ENCODE measurements at places on chromosomes 6 and 20.

DNA sequence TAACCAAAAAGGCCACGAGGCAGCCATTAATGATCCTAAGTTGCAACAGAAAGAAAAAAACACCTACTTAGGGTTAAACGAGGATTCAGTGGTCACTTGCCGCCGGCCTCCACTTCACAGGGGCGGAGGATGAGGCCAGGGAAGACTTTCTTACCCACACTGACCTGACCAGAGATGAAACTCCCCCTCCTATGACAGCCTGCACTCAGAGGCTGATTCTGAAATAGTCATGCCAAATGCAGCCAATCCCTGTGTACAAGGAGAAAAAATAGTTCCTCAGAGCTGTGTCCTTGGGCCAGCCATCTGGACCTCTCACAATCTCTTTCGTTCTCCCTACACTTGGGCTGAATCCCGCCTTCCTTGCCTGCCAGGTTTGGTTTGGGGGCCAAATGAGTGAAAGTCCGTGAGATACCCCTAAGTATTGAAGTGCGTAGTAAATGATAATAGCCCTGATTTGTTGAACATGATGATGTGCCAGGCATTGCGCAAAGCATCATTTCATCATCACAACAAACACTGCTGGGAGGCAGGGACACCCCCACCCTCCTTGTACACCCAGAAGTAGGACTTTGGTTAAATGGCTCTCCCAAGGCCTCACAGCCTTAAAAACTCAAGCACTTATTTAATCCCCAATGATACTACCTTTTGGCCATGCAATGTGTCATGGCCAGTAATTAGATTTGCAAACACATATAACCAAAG, 3.2 kb upstream of the IRF4 start:
- DNase-seq: no peak

GRCh38 chr6:158849899-158850806, 31.0 kb upstream of the EZR start:
- peak; percentile 75 for DNase-seq

DNA sequence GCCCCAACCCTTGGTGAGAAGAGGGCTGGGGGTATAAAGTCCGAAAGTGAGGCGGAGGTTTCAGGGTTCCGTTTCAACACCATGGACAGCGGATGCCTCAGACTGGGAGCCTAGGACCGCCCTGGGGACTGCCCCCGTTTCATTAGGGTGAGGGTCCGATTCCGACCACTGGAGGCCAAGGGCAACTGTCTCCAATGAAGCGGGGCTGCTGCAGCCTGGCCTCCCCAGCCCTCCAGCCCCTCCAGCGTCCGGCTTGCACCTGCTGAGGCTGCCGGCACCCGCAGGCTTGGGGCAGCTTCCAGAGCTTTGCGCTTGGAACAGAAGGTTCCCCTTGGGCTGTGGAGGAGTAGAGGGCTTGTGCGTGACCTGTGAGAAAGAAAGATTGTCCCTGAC, 39.9 kb downstream of the YTHDF1 start:
- no peak for DNase-seq

GRCh38 chr6:103784117-103784516, 1075.6 kb downstream of the HACE1 start:
- no peak for DNase-seq

DNA sequence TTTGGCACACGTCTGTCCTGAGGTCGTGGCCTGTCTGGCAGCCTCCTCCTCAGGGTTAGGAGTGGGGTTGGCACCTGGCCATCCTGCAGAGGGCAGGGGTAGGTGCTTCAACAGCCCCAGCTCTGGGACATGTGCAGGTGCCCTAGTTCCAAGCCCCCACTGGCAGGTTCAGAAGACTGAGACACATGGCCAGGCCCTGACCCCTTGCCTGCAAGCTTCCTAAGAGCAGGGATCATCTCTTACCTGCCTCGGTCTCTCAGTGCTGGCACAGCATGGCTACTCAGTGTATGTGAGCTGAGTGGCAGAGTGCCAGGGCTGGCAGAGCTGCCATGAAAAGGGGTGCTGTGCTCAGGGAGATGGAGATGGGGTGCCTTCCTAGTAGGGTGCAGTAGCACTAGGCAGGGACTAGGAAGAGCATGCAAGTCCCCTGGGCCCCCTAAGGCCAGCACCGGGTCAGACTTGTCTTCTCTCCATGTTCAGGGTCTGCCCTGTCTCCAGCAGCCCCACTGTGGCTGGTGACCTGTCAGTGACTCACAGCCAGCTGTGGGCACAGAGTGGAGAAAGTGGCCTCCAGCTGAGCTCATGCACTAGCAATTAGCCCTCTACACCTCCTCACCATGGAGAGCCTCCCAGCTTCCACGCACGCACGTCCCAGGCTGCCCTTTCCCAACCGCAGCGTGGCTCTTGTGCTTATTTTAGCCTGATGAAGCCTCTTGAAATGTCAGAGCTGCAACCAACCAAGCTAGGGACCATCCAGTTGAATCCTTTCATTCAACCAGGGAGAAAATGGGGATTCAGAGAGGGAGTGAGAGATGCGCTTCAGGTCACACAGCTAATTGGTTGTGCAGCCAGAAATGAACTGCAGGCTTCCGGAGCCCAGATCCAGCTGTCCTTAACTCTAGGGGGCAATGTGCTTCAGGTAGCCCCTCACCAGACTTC, 116.6 kb downstream of the MRPL14 start:
- peak; percentile 92 for DNase-seq

DNA sequence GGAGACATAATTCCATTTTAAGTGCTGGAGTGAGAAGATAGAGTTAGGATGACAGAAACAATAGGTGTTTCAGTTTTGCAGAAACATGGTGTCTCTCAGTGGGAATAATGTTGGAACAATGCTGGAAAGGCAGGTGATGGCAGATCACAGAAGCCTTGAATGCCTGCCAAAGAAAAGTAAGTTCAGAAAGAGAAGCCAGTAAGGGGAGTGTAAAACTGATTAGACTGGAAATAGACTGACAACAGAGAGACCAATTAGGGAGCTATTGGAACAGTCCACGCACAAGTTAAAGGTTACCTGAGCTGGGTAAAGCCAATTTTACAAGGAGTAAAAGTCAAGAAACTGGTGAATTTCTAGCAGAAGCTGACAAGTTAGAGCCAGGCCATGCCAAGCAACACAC, 142.9 kb downstream of the TFAP2A start:
- DNase-seq: no peak

DNA sequence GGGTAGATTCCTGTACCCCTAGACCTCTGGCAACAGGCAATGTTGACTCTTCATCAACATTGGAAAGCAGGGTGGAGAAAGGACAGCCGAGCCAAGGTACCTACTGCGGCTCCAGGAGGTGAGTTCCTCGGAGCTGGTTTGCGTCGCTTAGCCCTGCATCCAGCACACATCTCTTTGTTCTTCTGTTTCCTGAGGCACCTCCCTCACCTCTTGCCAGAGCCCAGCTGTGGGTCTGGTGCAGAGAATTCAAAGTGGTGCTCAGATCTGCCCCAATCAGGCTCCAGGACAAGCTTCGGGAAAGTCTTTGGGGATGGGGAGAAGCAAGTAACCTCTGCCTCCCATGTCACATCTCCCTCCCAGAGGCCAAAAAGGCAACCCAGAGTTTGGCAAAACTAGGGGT, 2.2 kb downstream of the KCNG1 start:
- DNase-seq: no peak

GRCh38 chr20:22740829-22741228, 156.5 kb upstream of the FOXA2 start:
- no peak for DNase-seq

DNA sequence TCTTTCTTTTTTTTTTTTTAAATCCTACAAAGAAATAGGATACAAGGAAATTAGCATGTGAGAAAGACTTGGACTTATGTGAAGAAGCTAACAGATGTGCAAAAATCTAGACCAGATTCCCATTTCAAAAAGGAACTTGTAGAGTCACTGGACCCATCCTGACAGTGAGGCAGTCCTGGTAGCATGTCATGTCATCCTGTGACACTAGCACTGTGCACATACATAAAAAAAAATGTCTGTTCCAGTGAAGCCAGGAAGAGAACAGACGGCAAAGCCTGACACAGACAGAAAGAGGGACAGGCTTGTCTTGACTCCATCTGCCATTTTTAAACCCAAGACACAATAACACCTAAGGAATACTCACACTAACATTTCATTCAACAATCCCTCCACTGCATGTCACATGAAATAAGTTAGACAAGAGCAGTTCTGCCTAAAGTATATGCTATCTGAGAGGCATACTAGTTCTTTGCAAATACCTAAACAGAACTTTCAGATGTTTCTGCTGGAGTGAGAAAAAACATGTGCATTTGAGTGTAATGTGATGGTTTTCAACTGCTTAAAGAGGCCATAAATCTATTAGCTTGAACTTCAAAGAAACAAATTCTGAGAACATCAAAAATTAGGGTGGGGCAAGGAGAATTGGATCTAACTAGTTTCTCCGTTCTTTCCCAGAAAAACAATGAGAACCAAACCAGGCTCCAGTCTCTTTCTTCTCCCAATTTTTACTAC, 159.6 kb downstream of the BACH2 start:
- DNase-seq: no peak

DNA sequence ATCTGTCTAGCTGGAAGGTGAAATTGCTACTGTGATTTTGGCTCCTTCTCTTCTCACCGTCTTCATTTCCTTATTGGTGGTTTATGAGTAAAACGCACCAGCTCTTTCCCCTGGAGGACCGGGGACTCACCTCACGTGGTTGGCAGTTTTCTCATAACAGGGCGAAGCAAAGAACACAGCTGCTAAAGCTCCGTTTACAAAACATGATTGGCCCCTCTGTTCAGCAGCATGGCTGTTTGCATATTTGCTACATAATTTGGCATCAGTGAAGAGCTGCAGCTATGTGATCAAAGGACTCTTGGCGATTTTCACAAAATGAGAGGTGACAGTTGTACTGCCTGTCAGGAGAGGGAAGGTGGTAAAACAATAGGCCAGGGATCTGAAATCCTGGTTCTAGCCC, 20.5 kb upstream of the TMEM181 start:
- DNase-seq: peak; percentile 53

DNA sequence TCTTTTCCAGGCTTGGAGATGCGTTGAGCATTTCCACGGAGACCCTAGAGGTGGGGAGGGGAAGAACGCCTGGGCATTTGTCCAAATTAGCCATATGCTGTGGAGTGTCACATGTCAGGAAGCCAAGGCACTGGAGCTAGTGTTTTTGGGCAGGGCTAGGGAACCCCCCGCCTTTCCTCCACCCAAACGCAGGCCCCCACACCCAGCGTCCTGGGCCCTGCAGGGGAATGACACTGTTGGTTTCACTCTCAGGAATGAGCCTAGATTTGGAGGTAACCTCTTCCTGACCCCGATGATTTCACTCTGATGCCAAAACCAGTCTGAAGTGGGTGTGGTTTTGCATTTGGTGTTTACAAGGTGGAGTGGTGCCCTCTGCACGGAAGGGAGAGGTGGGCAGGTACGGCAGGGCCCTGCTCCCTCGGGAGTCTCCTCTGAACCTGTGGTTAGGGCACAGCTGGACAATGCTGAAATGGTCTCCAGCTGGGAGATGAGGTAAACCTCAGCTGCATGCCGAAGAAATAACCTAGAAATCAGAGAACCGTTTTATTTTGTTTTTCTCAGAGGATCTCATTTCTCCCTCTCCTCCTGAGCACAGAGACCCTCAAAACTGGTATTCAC, 29.5 kb downstream of the MTHFD1L start:
- DNase-seq: peak; percentile 6

- no peak for DNase-seq
Measured at GRCh38 chr20:57770852-57771720, 61.3 kb upstream of the PMEPA1 start.

GRCh38 chr6:16487996-16488674, 249.7 kb downstream of the GMPR start:
- DNase-seq: no peak

GRCh38 chr6:17289630-17290061, 8.5 kb downstream of the RBM24 start:
- DNase-seq: no peak

- DNase-seq: no peak
Measured at GRCh38 chr6:148580442-148580841, 166.4 kb upstream of the UST start.

DNA sequence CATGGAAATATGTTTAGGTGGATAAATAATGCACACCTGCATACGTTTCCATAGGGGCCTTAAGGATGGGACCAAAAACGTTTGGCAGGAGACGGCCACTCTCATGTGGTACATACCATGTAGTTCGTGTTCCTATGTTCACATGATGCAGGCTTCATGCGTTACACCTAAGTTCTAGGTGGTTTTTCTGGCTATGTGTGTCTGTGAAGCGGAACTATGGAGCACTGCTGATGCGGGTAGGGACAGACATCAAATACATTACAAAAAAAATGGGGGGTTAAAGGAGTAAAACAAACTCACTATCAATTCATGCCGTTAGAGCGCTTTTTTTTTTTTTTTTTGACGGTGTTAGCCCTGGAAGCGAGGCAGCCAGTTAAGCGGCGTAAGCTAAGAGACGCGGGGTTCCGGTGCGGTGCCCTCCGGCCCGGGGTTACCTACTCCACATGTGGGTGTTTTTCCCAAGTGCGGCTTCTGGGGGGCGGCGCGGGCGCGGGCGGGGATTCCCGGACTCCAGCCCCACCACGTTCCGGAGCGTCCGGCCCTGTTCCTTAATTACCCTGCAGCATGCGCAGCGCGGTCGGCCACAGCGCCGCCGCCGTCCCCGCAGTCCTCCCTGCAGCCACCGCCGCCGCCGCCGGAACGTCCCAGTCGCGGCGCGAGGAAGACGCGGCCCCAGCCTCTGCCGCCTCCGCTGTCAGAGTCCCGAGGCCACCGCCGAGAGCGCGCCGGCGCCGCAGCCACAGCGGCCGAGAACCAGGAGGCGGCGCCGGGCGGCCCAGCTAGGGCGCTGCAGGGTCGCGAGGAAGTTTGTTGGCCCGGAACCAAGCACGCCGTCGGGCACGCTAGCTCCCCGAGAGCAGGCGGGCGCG, 648 bp downstream of the COL19A1 start:
- DNase-seq: peak; percentile 50

DNA sequence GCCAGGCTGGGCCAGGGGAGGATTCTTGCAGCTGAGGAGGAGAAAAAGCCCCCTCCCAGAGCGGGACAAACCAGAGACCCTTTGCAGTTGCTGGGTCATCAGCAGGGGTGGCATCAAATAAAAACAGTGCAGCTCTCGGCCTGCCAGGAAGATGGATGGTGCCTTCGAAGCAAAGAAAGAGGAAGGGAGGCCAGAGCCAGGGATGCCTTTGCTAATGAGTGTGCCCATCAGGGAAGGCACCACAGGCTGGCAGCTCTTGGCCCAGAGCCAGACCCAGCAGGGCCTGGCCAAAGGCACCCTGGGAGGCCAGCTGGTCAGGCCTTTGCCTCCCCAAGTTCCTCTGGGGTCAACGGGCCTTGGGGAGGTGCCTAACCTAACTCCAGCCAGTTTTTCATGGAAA, 26.3 kb upstream of the ZNF318 start:
- DNase-seq: no peak

DNA sequence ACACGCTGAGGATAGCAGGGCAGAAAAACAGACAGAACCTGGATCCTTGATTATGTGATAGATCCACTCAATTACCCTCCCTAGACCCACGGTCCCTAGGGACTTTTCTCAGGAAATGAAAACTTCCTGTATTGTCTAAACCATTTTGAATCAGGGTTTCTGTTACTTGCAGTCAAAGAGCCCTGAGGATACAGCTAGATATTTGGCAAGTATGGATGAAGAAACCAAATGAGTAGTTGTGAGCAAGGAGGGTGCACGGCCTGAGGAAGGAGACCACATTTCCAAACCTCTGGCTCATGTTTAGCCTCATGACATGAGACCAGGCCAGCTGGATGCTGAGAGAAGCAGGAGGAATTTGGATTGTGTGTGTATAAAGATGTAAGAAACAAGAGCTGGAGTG, 91.6 kb downstream of the MRPL14 start:
- no peak for DNase-seq

- DNase-seq: no peak
Measured at GRCh38 chr6:6202886-6203285, 117.6 kb downstream of the F13A1 start.

GRCh38 chr20:15923030-15923776, 650.0 kb downstream of the KIF16B start:
- no peak for DNase-seq

Measured in AG08396 (cell line).